Stimulated activated CD4-positive, alpha-beta T cell treated with anti-CD3 and anti-CD28 coated beads, Interleukin-4, amount 100 ng/mL, for 24 hours (primary cell): ENCODE measurements at places on chromosomes 1 and 21.

DNA sequence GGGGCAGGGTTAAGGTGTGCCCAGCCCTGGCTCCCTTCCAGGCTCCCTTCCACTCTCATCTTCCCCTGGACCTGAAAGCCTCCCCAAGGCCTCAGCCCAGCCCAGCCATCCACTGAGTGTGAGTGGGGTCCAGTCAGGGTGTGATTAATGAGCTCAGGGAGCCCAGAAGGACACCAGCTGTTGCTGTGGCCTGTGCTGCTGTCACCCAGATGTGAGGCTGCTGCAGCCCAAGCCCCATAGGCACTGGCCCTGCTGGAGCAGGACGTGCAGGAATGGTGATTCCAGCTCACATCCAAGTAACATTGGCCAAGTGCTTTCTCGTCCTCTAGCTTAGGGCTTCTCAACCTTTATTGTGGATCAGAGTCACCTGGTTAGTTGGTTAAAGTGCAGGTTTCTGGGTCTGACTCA lies 77.6 kb downstream of the EPHB2 start:
- no peak for DNase-seq

- no peak for DNase-seq
These were observed 110.1 kb upstream of the ZNHIT6 start for GRCh38 chr1:85818371-85818770.

DNA sequence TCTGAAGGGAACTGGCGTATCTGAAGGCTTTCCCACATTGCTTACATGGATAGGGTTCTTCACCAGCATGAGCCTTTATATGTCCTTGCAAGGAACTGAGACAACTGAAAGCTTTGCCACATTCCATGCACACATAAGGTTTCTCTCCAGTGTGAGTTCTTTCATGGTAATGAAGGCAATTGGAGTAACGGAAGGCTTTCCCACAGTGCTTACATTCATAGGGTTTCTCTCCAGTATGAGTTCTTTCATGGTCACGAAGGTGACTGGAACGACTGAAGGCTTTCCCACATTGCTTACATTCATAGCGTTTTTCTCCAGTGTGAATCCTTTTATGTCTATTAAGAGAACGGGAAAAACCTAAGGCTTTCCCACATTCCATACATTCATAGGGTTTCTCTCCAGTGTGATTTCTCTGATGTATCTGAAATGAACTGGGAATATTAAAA lies 15.0 kb downstream of the ZNF124 start:
- no peak for DNase-seq

DNA sequence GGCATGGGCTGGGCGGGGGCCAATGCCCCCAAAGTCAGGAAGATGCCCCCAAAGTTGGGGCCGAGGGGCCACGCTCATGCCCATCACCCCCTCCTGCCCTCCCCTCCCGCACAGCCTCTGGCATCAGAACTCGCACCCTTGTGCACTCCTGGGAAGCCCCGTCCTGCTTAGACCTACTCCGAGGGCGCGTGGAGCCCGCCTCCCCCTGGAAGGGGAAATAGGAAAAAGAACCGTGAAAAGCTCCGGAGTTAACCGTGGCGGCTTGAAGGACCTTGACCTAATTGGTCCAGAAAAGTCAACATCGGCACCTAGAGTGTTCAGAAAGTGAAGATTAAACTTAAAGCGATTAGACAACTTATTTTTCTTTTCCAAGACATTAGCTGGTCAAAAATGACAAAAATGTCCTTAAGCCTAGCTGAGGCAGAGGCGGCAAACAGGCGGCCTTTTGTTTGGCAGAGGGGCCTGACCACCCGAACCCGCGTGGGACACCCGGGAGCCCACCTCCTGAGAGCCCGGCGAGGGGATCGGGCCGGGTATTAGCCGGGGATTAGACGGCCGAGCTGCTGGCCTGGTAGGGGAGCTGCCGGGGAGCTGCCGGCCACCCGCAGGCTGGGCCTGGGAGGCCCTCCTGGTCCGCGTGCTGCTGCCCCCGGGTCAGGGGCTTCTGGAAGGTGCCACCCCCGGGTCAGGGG lies 65.5 kb downstream of the PRDM16 start:
- DNase-seq = no peak

GRCh38 chr1:27906759-27907158 lies 28.0 kb upstream of the SMPDL3B start:
- DNase-seq = no peak

DNA sequence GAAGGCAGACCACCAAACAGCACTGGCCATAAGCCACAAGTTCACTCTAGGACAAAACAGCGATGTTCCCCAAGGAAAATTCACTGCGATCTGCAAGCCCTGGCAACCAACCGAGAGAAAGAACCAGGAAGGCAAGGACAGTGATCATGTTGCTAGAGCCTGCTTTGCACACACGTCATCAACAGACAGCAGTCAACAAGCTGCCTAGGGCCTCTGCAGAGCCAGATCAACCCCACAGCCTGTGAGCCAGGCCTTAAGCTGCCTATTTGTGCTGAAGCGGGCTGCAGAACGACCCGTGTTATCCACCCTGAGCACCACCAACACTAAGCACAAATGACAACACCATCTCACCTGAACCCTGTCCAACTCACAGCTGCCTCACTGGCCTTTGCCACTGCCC lies 6.2 kb upstream of the YRDC start:
- no peak for DNase-seq

DNA sequence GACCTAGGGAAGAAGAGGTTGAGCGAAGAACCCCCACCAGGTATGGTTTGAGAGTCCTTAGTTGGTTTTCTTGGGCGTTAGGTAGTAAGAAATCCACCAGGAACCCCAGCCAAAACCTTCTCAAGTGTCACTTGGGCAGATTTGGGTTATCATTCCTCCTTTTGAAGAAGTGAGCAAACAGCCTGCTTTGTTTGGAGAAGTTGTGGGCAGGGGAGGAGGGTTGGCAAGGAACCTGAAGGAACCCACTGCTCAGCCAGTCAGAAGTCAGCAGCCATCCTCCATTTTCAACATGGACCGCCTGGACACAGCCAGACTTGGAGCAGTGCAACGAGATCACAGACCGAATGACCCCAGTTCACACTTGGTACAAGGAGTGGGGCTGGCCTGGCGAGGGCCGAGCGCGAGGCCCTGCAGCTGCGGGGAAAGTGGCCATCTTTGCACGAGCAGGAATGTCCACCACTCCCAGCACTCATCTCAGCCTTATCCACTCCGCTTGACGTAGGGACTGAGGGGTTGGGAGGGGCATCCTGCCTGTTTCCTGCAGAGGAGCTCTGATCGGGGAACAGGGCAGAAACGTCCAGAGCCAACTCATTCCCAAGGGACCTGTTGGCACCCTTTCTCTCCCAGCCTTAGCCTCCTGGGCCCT lies 7.2 kb downstream of the ADPRS start:
- no peak for DNase-seq
